ENCODE measurements at places on chromosomes 1 and 21.

GRCh38 chr1:106680216-106680615 is 376.3 kb upstream of the PRMT6 start:
- no peak for DNase-seq

- no peak for DNase-seq
Observed at GRCh38 chr1:177206831-177207355, 36.1 kb downstream of the BRINP2 start.

DNA sequence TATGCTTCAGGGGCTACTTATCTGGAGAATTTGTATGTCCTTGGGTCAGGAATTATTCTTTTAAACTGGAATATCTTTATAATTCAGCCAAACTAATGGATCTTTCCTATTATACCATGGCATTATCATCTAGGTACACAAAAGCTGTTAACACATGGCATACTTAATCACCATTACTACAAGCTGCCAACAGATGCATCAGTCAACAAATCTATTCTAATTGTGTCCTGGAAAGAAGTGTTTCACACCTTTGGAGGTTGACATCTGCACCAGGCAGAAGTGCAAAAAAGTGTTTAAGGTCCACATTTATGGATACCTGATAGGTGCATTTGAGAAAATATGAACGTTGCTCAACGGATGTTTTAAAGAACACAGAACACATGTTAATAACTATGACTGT is 470.2 kb upstream of the ADGRL2 start:
- no peak for DNase-seq

GRCh38 chr1:23801876-23802275 is 1.3 kb upstream of the GALE start:
- no peak for DNase-seq

GRCh38 chr1:29237852-29238619 is 1.7 kb downstream of the PTPRU start:
- DNase-seq = no peak

DNA sequence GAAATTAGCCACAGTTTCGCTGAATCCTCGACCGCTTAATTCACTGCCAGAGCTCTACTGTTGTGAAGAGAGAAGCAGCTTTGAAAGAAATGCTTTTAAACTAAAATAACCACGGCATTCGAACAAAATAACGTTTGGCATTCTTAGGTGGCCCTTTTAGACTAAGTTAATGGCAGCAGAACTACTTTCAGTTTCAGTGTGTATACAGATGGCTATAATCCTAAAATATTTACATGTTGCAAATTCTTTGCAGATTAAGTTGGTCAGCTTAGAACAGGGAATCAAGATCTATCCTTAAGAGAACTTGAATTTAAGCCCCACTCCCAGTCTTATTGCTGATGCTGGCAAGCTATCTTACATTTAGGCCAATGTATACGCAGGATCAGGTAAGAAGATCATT is 62.7 kb downstream of the ADSS2 start:
- no peak for DNase-seq

DNA sequence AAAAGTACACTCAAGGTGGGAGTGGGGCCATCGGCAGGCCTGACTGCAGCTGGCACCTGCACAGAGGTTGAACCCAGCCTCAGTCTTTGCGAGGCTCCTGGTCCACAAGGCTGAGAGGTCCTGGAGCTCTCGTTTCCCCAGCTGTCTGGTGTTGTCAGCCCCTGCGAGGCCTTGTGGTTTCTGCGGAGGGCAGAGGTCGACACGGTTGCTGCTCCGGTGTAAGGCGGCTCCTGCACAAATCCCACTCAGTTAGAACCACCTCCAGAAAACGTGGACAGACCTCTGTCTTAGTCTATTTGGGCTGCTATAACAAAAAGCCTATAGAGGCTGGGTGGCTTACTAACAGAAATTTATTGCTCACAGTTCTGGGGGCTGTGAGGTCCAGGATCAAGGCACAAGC is 5.8 kb downstream of the KIAA1614 start:
- DNase-seq = no peak

- DNase-seq = no peak
Observed at GRCh38 chr1:2381741-2382620, 9.4 kb downstream of the MORN1 start.

DNA sequence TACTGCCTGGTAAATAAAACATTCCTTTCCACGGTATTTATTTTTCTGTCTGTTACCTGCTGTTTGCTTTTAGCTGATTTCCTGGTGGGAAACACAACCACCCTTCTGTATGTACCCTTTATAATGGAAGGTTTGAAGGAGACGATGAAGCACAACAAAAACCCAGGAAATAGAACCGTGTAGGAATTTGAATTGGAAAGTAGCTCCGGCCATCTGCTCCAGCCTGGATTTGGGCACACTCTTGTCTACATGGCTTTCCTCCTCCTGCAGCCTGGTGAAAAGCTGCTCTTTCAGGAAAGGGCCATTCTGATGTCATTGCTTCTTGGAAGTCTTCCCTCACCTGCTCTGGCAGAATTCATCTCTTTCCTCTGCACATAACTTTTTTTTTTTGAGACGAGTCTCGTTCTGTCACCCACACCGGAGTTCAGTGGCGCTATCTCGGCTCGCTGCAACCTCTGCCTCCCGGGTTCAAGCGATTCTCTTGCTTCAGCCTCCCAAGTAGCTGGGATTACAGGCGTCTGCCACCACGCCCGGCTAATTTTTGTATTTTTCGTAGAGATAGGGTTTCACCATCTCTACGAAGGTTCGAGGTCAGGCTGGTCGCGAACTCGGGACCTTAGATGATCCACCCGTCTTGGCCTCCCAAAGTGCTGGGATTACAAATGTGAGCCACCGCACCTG is 2.7 kb downstream of the AK4 start:
- no peak for DNase-seq

- no peak for DNase-seq
Observed at GRCh38 chr1:216553040-216553439, 129.8 kb upstream of the USH2A start.

DNA sequence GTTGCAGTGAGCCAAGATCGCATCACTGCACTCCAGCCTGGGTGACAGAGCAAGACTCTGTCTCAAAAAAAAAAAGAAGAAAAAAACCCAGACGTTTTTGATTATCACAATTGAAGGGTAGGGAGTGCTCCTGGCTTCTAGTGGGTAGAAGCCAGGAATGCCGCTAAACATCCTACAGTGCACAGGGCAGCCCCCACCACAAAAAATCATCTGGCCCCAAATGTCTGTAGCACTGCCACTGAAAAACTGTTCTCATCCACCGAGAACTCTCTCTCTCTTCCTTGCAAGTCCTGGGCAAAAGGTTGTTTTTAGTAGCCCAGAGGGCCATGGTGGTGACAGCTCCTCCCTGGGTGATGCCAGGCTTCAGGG is 35.6 kb upstream of the GPR157 start:
- DNase-seq = no peak

GRCh38 chr1:206716159-206716869 is 31.6 kb downstream of the MAPKAPK2 start:
- no peak for DNase-seq

GRCh38 chr1:27545876-27546275 is 55.9 kb upstream of the WASF2 start:
- no peak for DNase-seq

DNA sequence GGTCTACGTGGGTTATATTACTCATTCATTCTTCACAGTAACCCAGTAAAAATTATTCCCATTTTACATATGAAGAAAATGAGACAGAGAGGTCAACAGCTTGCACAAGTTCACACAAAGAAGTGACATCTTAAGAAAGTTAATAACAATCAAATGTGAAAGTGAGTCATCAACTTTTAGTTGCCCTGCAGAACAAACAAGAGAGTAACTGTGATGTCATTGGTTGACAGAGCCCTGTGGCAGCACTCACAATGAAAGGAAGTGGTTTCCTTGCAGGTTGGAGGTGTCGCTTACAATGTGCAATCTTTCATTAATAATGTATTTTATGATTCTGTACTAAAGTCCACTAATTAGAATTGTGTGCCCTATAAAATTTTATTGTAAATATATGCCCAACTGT is 369.6 kb downstream of the RYR2 start:
- DNase-seq = no peak

DNA sequence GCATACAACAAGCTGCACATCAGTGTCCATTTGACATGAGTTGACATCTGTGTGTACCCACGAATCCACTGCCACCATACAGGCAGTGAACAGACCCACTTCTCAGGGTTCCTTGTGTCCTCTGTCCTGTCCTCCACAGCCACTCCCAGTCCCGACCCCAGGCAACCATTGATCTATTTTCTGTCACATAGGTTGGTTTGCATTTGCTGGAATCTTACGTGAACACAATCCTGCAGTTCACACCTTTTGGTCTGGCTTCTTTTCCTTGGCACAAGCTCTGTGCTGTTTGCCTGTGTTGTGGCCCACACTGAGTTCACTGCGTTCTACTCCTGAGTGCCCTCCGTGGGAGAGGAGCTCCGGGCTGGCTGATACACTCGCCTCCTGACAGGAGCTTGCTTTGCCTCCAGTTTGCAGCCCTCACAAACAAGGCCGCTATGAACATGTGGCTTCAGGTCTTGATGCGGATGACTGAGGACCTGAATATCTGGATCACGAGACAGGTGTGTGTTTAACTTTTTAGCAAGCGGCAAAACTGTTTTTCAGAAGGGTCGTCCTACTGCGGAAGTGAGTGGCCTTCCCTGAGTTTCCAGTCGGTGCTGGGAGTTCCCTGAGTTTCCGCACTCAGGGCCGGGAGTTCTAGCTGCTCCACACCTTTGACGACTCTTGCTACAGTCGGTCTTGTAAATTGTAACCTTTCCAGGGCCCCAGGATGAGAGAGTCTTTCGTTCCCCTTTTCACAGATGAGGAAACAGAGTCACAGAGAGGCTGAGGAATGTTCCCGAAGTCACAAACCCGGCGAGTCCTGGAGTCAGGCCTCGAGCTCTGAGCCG is 13.0 kb upstream of the COL18A1 start:
- DNase-seq = no peak

- no peak for DNase-seq
Observed at GRCh38 chr1:106889059-106889458, 167.4 kb upstream of the PRMT6 start.

DNA sequence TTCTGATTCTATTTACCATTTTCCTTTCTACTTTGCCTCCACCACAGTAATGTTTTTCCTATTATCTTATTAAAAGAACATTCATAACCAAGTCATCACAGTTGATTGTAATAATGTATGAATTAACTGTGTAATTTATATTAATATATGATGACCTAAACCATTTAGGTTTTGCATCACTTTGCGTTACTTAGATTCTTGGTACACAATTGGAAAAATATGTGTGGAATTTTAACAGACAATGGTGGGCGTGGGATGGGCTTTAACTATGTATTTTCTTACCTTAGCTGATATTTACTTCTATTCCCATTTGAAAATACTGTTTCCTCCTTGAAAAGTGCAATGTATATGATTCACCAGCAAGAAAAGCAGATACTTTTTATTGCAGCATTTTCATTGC is 3.6 kb downstream of the KRTAP21-3 start:
- no peak for DNase-seq

GRCh38 chr1:73056826-73057225 is 774.5 kb upstream of the NEGR1 start:
- DNase-seq = no peak

Measured in glomerular endothelial cell (primary cell).